Activated T-helper 2 cell treated with anti-CD3 and anti-CD28 coated beads, Interferon-gamma antibody, Interleukin-2, Interleukin-4, amounts not matched to agents 10 μg/mL and 5 μg/mL and 100 μg/mL, durations not matched to agents 14 hours and 24 hours and 36 hours (primary cell): ENCODE measurements at places on chromosomes 11 and 22. TPM values are rescaled to one million over a fixed set of nuclear protein-coding genes. Genes with fewer than 3 reads are reported as not detected.

The FAT3 gene
- total RNA-seq, result under 0.01 and 0.02 TPM in 2 replicates

- H3K4me1 ChIP-seq, result no peaks in the 10 kb centered on the region
- H3K27me3 ChIP-seq, result no peaks in the 10 kb centered on the region
- H3K4me3 ChIP-seq, result no peak overlapping the region
- no peak for DNase-seq
- no peak overlapping the region for H3K27ac ChIP-seq
These were observed 27.5 kb downstream of the REXO2 start for GRCh38 chr11:114466742-114467141.

DNA sequence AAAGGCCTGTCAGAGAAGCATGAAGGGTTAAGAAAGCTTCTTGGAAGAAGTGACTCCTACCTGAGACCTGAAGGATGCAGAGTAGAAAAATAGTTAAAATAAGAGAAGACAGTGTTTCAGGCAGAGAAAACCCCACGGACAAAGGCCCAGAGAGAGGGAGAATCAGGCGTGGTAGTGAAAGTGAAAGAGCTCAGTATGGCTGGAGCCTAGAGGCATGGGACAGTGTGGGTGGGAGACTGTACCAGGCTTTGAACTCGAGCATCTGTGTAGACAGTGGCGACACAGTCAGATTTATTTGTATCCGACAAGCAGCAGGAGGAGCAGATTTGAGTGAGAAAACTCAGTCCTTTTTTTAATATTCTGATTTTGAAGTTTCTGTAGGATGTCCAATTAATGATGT is 360.0 kb downstream of the OPCML start:
- H3K4me1 ChIP-seq, result no peaks in the 10 kb centered on the region
- H3K4me3 ChIP-seq, result no peak overlapping the region
- H3K27ac ChIP-seq, result no peak overlapping the region
- no peaks in the 10 kb centered on the region for H3K36me3 ChIP-seq
- DNase-seq, result no peak

GRCh38 chr11:121291896-121292494 is 576 bp upstream of the SC5D start:
- H3K4me1 ChIP-seq, result peaks cover 32% of the 10 kb centered on the region
- H3K27ac ChIP-seq, result peak overlapping the region; percentile 87
- peak overlapping the region; percentile 88 for H3K4me3 ChIP-seq
- DNase-seq, result no peak
- peaks cover 14% of the 10 kb centered on the region for H3K27me3 ChIP-seq
- H3K36me3 ChIP-seq, result peaks cover 15% of the 10 kb centered on the region

DNA sequence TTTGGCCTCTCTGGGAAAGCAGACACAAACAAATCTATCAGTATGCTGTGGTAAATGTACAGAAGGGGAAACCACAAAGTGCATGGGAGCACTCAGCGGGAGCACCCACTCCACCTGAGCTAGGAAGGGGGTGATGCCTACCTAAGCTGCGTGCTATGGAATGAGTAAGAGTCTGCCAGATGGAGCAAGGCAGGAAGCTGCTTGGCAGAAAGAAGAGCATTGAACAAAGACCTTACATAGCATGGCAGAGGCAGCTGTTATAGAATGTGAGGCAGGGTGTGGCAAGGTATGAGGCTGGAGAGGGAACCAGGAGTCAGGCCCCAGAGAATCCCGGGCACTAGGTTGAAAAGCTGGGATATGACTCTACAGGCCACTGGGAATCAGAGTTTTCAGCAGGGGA is 13.8 kb upstream of the MTFP1 start:
- peak overlapping the region; percentile 1 for H3K27ac ChIP-seq
- H3K27me3 ChIP-seq, result no peaks in the 10 kb centered on the region
- H3K4me1 ChIP-seq, result peaks cover 34% of the 10 kb centered on the region

DNA sequence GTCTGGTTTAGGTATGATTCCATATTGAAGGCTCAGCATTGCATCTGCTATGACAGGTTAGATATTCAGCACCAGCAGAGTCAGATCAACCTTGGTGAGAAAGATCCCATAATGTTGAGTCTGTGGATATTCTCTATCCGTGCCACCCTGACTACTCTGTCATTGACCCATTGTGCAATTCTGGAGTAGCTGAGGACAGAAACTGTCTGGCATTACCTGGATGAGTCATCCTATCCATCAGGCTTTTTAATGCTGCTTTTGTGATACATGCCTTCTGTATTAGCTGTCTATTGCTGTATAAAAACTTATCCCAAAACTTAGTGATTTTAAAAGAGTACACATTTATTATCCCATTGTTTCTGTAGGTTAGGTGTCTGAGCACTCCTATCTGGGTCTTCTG is 189.1 kb upstream of the FAT3 start:
- H3K4me1 ChIP-seq, result no peaks in the 10 kb centered on the region
- no peak overlapping the region for H3K27ac ChIP-seq
- H3K27me3 ChIP-seq, result no peaks in the 10 kb centered on the region
- no peak overlapping the region for H3K4me3 ChIP-seq

The MUC6 gene
- total RNA-seq, result not detected in 2 replicates

GRCh38 chr11:72786305-72787215 is 7.3 kb downstream of the STARD10 start:
- no peaks in the 10 kb centered on the region for H3K27me3 ChIP-seq
- no peak overlapping the region for H3K27ac ChIP-seq
- no peak for DNase-seq
- no peak overlapping the region for H3K4me3 ChIP-seq
- no peaks in the 10 kb centered on the region for H3K36me3 ChIP-seq
- peaks cover 14% of the 10 kb centered on the region for H3K4me1 ChIP-seq

The MIOX gene
- 0.25 TPM in 1 of 2 replicates, not detected in the other for total RNA-seq

The OR4C16 gene
- not detected in 2 replicates for total RNA-seq

- no peaks in the 10 kb centered on the region for H3K4me1 ChIP-seq
- no peak overlapping the region for H3K4me3 ChIP-seq
- H3K36me3 ChIP-seq, result peaks cover 16% of the 10 kb centered on the region
- H3K27me3 ChIP-seq, result no peaks in the 10 kb centered on the region
- no peak for DNase-seq
These were observed 12.3 kb downstream of the LTO1 start for GRCh38 chr11:69662806-69663205.

DNA sequence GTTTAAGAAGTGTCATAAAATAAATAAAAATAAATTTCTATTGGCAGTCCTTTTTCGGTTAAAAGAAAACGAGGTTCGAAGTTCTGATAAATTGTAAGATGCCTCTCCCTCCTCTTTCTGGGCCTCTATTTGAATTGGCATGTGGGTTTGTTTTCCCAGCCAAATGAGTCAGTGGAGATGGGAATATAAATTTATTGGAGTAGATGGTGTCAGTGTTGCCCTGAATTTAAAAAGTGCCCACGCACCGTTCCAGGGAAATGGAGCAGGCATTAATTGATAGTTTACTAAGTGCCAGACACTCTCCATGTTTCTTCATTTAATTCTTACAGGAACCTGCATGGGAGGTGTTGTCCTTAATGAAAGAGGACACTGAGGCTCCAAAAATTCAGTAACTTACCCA is 119.2 kb downstream of the FEZ1 start:
- peaks cover 11% of the 10 kb centered on the region for H3K27me3 ChIP-seq
- H3K4me3 ChIP-seq, result no peak overlapping the region
- H3K36me3 ChIP-seq, result no peaks in the 10 kb centered on the region
- H3K4me1 ChIP-seq, result no peaks in the 10 kb centered on the region
- H3K27ac ChIP-seq, result no peak overlapping the region

DNA sequence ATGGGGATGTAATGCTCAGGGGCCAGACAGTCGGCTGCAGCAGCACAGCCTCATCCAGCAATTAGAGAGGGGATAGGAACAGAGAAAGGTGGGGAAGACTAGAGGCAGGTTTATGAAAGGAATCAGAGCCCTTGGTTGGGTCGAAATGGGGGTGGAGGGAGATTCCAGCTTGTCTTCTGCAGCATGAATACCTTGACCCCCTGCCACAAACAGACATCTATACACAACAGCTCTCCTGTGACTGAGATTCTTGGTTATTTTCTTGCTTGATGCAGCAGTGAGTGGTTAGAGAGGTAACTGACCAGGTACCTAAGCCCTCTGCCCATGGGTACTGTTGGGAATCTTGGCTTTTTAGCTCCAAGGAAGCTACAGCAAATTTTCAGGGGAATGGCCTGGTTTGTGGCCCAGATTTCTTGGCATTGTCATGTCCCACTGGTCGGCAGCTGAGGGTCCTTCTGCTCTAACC is at the start of gene TRIM49D1:
TRIM49D1 (minus strand) TSS at position 51 of the 466 bp plus-strand sequence. CDS start 4,535 bp downstream, outside the sequence.
- H3K27ac ChIP-seq, result no peak within 1 kb of the TSS
- no peak within 1 kb of the TSS for H3K4me3 ChIP-seq
- no peaks in the 10 kb centered on the region for H3K27me3 ChIP-seq
- no peaks in the 10 kb centered on the region for H3K36me3 ChIP-seq
- no peaks in the 10 kb centered on the region for H3K4me1 ChIP-seq
- no peak for DNase-seq

DNA sequence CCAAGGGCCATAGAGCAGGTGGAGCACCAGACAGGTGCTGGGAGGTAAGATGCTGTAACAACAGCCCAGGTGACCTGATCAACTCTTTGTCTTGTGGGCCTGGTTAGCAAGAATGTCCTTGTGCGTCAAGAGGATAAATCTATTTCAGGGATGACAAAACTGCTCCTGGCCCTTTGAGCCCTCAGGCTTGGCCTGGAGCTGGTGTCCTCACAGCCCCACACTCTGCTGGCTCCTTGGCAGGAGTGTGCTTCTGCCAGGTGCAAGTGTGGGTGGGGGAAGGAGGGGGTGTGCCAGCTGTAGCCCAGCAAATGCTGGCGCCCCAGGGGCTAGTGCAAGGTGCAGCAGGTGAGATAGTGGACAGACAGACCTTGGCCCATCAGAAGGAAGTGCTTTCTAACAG is 19.5 kb downstream of the AMPD3 start:
- no peak overlapping the region for H3K27ac ChIP-seq
- H3K4me1 ChIP-seq, result peaks cover 5% of the 10 kb centered on the region
- peaks cover 51% of the 10 kb centered on the region for H3K36me3 ChIP-seq

The C11orf68 gene
- total RNA-seq, result 23.7 and 23.8 TPM in 2 replicates

The KCNE3 gene
- total RNA-seq, result not detected in 2 replicates

DNA sequence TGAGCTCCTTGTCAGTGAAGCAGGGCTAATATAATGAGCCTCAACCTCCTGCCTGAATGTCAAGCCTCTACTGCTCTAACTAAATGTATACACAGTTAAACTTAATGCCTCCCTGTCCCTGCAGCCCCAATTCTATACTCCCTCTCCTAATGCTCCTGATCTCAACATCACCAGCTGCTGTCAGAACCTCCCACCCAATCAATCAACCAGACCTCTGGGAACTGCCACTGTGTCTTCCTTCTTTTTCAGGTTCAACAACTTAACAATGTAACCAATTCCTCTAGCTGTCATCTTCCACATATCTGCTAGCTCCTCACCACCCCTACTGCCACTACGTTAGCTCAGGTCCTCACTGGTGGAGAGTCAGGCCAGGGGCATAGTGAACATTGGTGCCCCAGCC is 339.8 kb upstream of the NARS2 start:
- no peaks in the 10 kb centered on the region for H3K27me3 ChIP-seq
- H3K36me3 ChIP-seq, result no peaks in the 10 kb centered on the region
- H3K27ac ChIP-seq, result no peak overlapping the region

- peaks cover 8% of the 10 kb centered on the region for H3K36me3 ChIP-seq
- H3K4me3 ChIP-seq, result peak within 1 kb of the TSS; percentile 85
- H3K4me1 ChIP-seq, result peaks cover 9% of the 10 kb centered on the region
- H3K27ac ChIP-seq, result peak within 1 kb of the TSS; percentile 93
These were observed at the start of gene GPR137 for GRCh38 chr11:64284962-64285884. Gene GPR137, plus strand, starts transcription at chr11:64285848. Its CDS starts 677 bp downstream, at chr11:64286525.

DNA sequence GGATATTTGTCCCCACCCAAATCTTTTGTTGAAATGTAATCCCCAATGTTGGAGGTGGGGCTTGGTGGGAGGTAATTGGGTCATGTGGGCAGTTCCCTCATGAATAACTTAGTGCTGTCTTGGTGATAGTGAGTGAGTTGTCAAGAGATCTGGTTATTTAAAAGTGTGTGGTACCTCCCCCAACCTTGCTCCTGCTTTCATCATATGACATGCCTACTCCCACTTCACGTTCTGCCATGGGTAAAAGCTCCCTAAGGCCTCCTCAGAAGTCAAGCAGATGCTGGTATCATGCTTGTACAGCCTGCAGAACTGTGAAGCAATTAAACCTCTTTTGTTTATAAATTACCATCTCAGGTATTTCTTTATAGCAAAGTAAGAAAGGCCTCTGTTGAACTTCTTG is 30.6 kb downstream of the AAMDC start:
- H3K4me1 ChIP-seq, result no peaks in the 10 kb centered on the region
- H3K27ac ChIP-seq, result no peak overlapping the region
- no peak for DNase-seq
- H3K4me3 ChIP-seq, result no peak overlapping the region

DNA sequence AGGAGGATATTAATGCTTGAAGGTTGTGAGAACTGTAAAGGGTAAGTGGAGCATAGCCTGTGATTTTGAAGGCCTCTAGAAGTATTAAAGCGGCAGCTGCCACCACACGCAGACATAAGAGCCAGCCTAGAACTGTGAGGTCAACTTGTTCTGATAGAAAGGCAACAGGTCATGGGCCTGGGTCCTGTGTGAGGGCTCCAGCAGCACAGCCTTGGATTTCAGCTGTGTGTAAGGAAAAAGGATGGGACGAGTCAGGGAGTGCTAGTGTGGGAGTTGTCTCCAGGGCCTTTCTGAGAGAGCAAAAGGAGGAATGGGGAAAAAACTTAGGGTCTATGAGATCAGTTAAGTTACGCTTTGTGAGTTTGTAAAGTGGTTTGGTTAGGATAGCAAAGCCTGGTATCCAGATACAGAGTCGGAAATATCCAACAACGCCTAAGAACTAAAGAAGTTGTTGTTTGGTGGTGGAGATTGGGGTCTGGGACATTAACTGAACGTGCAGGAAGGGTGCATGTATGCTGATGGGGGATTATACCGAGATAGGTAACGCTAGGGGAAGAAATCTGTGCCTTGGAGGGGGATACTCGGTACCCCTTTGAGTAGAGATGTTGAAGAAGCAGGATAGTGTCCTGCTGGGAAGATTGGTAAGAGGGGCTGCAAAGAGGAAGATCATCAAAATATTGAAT is 17.4 kb upstream of the ANO1 start:
- H3K27me3 ChIP-seq, result peaks cover 6% of the 10 kb centered on the region
- DNase-seq, result no peak
- H3K4me3 ChIP-seq, result no peak overlapping the region
- H3K4me1 ChIP-seq, result no peaks in the 10 kb centered on the region

DNA sequence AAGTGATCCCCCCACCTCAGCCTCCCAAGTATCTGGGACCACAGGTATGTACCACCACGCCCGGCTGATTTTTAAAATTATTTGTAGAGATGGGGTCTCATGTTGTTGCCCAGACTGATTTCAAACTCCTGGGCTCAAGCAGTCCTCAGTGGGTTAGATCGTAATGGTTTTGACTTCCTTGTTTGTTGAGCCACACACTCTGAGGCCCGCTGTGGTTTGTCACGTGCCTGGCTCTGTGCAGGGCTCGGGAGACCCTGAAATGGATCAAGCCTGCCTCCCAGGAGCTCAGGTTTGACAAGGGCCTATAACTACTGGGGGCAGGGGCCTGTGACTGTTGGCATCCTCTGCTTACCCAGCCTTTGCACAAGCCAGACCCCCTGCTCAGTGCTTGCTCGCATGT is 68.1 kb downstream of the MPPED1 start:
- DNase-seq, result no peak
- H3K4me1 ChIP-seq, result peaks cover 4% of the 10 kb centered on the region
- H3K4me3 ChIP-seq, result no peak overlapping the region
- H3K27ac ChIP-seq, result no peak overlapping the region
- no peaks in the 10 kb centered on the region for H3K36me3 ChIP-seq

GRCh38 chr22:20526628-20527355 is 19.4 kb downstream of the MED15 start:
- peaks cover 55% of the 10 kb centered on the region for H3K36me3 ChIP-seq
- H3K4me1 ChIP-seq, result peaks cover 44% of the 10 kb centered on the region
- H3K4me3 ChIP-seq, result no peak overlapping the region

- no peaks in the 10 kb centered on the region for H3K27me3 ChIP-seq
These were observed 488.3 kb downstream of the MN1 start for GRCh38 chr22:27312966-27313855.

GRCh38 chr11:32081129-32081641 is 9.7 kb upstream of the RCN1 start:
- no peaks in the 10 kb centered on the region for H3K36me3 ChIP-seq
- no peaks in the 10 kb centered on the region for H3K4me1 ChIP-seq
- H3K4me3 ChIP-seq, result no peak overlapping the region
- H3K27ac ChIP-seq, result no peak overlapping the region

The RSF1 gene
- total RNA-seq, result 43.3 and 45.5 TPM in 2 replicates
